ENCODE measurements at places on chromosomes 3 and 15.

GRCh38 chr3:184334470-184335158, 2.8 kb upstream of the FAM131A start:
- DNase-seq = no peak

- no peak for DNase-seq
These were observed 875.4 kb downstream of the ROBO2 start for GRCh38 chr3:77915336-77915735.

- DNase-seq = no peak
These were observed 151.1 kb downstream of the CTNNB1 start for GRCh38 chr3:41350441-41350840.

- no peak for DNase-seq
These were observed 207.0 kb upstream of the ATP10A start for GRCh38 chr15:26070095-26070532.

GRCh38 chr3:47611576-47611975, 32.9 kb upstream of the CSPG5 start:
- no peak for DNase-seq

- no peak for DNase-seq
These were observed 12.2 kb downstream of the EIF4E3 start for GRCh38 chr3:71713041-71713440.

DNA sequence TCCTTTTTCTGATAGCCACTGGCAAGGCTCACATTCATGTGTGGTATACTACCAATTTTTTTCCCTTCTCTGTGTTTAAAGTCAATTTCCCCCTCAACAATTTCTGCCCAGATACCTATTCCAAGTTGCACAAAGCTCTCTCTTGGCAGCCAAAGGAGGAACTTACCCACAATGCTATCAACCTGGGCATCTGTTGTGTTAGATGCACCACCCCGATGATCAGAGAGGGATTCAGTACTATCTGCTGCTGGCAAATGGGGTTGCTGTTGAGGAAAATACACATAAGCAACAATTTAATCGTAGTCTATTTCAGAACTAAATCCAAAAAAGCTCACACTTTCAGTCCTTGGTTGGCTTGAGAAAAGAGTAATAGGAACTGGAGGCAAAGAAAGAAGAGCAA, 46.1 kb downstream of the AAGAB start:
- no peak for DNase-seq

DNA sequence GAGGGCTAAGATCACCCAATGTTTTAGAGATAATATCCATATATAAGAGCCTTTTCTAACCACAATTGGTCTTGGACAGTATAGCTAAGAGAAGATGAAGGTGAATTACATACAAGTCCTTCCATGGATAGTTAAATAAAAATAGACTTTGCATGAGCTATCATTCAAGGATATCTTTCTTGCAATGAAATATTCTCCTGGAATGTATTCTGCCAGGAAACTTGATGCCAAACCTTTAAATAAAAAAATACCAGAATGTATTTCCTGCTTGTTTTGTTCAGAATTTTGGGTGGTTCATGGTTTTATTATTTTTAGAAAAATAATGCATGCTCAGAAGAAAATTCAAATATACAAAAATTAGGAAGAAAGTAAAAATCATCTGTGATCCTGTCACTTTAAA, 88.8 kb upstream of the PPIB start:
- DNase-seq = no peak

Data from stimulated activated CD8-positive, alpha-beta memory T cell treated with anti-CD3 and anti-CD28 coated beads, Interleukin-4, amount 100 ng/mL, for 4 hours (primary cell).